ENCODE measurements at places on chromosomes 5 and 9.

DNA sequence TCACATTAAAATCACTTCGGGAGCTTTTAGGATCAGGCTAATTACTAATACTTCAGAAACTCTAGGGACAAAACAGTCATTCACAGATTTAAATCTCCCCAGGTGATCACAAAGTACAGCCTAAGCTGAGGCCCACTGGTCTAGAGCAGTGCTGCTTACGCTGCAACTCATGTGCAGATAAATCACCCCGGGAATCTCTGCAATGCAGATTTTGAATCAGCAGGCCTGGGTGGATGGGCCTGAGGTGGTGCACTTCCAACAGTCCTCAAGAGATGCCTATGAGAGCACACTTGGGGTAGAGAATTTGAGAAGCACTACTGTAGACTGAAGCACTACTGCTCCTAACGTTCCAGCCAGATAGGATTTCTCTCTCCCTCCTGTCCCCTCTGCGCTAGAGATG, 28.4 kb downstream of the CSF1R start:
- DNase-seq, result no peak

- DNase-seq, result no peak
Measured at GRCh38 chr5:10467281-10468198, 25.9 kb downstream of the ROPN1L start.

- no peak for DNase-seq
Measured at GRCh38 chr5:56534102-56534829, 281.1 kb upstream of the MAP3K1 start.

DNA sequence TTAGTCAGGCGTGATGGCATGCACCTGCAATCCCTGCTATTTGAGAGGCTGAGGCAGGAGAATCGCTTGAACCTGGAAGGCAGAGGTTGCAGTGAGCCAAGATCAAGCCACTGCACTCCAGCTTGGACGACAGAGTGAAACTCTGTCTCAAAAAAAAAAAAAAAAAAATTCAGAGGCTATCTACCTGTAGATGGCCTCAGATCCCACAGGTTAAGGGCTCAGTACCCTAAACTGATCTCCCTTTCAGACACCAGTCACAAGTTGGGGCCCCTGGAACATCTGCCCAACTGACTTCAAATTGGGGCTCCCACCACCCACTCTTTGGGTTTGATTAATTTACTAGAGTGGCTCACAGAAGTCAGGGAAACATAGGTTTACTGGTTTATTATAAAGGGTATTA, 65.4 kb upstream of the ERCC6L2 start:
- no peak for DNase-seq

GRCh38 chr5:100252944-100253343, 282.2 kb upstream of the FAM174A start:
- DNase-seq, result no peak

- no peak for DNase-seq
Measured at GRCh38 chr5:16727755-16728325, 111.0 kb upstream of the RETREG1 start.

GRCh38 chr5:14810928-14811572, 60.5 kb downstream of the ANKH start:
- DNase-seq, result no peak
